ENCODE measurements at places on chromosomes 16 and 17.

DNA sequence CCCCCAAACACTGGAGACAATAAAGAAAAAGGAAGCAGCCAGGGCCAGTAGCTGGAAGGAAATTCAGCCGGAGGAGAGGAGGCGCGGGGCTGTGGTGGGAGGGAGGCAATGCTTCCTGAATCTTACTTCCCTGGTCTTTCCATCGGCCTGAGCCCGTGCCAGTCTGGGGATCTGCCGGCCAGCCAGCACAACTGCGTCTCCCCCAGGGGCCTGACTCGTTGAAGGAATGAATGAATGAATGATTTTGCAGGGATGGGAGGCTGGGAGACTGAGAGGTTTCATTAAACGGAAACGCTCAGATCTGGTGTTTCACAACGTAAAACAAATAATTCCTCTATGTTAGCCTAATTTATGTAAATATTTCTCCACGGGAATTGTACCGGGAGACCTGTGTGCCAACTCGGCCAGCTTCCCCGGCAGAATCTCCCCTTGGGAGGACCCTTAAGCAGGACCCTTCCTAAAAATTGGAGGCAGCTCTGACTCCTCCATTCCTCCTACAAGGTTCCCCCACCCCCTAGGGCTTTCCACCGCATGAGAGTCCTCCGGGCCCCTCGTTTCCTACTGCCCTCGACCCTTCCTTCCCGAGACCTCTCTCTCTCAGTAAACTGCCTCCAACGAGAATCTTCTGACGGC, 1.3 kb upstream of the BAIAP2 start:
- DNase-seq = no peak

DNA sequence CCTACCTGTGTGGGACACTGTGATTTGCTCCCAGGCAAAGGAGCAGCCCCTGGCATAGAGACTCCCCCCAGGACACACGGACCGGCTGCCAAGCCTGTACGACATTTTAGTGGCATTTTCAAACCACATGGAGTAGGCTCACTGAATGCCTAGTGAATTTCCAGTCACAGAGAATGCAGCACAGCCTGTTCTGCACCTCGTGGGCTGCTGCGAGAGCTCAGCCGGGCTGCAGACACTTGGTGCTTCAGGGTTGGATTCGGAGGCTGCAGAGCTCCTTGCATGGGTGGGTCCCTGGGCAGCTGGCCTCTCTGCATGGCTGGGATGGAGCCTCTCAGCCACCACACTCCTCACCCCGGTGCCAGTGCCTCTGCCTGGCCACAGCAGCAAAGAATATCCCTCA, 51.2 kb upstream of the HNF1B start:
- DNase-seq = no peak

GRCh38 chr16:87310610-87311009, 6.6 kb downstream of the C16orf95 start:
- no peak for DNase-seq

GRCh38 chr16:63749276-63749675, 1372.6 kb downstream of the CDH11 start:
- no peak for DNase-seq

- no peak for DNase-seq
Measured at GRCh38 chr17:38597375-38597774, 8.4 kb downstream of the SRCIN1 start.

- DNase-seq = no peak
Measured at GRCh38 chr17:3904501-3904900, 11.6 kb upstream of the CAMKK1 start.

DNA sequence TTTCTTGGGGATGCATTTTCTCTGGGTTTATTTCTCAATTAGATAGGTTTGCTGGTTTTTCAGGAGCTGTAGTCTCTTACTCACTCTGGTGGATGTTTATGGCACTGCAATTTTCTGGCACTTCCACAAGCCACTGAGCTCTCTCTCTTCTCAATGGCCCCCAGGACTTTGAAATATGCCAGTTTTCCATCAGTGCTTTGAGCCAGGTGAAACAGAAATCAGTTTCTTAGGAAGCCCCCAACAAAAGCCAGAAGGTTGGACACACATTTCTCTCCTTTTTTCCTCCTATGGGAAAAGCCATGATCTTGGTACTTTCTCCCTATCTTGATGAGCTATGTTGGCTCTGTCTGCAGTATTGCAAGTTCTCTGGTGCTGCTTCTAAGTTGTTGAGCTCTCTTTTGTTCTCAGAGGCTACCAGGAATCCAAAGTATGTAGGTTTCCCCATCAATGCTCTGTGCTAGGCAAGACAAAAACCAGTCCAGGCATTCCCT, 90.7 kb upstream of the SMIM36 start:
- peak; percentile 64 for DNase-seq

DNA sequence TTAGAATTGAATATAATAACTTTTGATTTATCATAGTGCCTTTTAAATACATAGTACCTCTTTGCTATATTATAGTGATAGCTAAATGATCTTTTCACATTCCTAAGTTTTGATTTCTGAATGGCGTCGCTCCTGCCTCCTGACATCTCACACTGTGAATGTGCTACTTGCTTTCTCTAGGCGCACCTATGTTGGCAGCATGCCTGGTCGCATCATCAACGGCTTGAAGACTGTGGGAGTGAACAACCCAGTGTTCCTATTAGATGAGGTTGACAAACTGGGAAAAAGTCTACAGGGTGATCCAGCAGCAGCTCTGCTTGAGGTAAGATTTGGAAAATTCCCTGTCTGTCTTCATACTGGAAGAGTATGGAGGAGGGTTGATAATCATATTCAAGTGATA, 29.8 kb upstream of the ABCC11 start:
- peak; percentile 22 for DNase-seq

GRCh38 chr17:47225436-47225858, 16.3 kb downstream of the MYL4 start:
- peak; percentile 79 for DNase-seq

DNA sequence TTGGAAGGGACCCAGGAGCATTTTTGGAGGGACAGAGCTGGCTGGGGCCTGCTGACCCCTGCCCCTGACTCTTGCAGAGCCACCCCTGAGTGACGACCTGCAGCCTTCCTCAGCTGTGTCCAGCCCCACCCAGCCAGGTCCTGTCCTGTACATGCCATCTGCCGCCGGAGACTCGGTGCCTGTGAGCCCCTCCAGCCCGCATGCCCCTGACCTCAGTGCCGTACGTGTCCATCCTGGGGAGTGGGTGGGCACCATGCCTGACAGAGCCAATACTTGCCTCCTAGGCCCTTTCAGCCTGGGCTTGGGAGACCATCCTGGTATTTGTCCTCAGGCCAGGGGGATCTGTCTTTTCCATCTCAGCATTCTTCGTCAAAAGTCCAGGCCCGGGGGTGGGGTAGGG, 27.5 kb downstream of the UNC13D start:
- no peak for DNase-seq

DNA sequence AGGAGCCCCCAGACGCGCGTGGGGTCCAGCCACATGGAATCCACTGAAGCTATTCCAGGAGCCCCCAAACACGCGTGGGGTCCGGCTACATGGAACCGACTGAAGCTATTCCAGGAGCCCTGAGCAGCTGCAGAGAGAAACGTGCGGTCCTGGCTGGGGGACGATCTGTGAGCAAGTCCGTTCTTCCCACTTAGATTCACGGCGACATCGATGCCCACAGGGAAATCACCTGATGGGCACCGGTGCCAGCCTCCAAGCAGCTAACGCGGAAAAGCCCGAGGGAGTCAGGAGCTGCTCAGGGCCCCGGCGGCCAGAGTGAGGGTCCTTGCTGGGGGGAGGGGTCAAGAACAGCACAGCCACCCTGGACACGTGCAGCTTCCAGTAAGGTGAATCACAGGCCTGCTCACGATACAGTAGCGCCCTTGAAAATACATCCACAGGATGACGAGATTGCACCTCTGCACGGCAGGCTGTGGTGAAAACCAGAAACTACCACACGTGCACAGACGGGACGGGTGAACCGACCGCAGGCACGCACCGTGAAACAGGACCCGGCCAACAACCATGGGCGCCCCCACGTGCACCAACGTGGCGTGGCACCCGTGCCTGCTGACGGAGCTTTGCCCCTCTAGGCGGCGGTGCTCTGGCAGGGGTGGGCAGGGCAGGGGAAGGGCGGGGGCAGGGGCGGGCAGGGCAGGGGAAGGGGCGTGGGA, 77.7 kb upstream of the GNG13 start:
- DNase-seq = peak; percentile 51

- DNase-seq = peak; percentile 68
Measured at GRCh38 chr17:81309140-81309858, 14.2 kb upstream of the SLC38A10 start.

- peak; percentile 71 for DNase-seq
Measured at GRCh38 chr16:77273-77806, 685 bp upstream of the MPG start.

DNA sequence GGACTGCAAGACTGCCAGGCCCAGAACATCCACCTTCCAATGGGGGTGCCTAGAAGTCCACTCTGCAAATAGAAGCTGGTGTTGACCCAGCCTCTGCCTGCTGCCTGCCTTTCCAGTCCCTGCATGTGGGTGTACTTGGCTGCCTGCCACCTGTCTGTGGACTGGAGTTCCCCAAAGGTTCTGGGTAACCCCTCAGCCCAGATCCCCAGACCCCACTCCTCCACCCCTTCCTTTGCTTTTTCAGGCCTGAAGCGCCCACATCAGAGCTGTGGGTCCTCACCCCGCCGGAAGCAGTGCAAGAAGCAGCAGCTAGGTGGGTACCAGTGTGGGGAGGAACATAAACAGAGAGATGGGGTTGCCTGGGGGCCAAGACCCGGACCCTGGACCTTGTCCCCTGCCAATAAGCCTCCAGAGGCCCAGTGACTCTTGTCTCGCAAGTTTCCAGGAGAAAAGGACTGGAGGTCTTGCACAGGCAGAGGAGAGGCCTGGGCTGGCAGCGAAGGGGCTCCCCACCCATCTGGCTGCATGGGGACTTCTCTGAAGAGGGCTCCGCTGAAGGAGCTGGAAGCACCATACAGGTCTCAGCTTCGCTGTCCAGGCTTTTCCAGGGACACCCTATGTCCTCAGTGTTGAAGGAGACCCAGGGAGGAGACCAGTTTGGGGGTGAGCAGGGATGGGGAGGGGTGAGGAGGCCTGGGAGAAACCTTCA, 34.3 kb downstream of the NLRC5 start:
- DNase-seq = no peak

GRCh38 chr17:75645889-75646637, 12.8 kb downstream of the SMIM5 start:
- DNase-seq = no peak

- DNase-seq = no peak
Measured at GRCh38 chr17:57228911-57229310, 27.4 kb upstream of the MSI2 start.

GRCh38 chr16:83689385-83689831, 118.4 kb upstream of the HSBP1 start:
- DNase-seq = peak; percentile 92
